Lung (tissue), 17 donors: ENCODE measurements at places on chromosomes 2 and 18.

GRCh38 chr18:48393776-48394175 lies 15.4 kb downstream of the ZBTB7C start:
- no peak for DNase-seq

- no peak for DNase-seq
These were observed 5.5 kb downstream of the UBE2E3 start for GRCh38 chr2:180985771-180986395.

GRCh38 chr18:45363196-45363595 lies 252.1 kb upstream of the SLC14A2 start:
- no peak for DNase-seq

DNA sequence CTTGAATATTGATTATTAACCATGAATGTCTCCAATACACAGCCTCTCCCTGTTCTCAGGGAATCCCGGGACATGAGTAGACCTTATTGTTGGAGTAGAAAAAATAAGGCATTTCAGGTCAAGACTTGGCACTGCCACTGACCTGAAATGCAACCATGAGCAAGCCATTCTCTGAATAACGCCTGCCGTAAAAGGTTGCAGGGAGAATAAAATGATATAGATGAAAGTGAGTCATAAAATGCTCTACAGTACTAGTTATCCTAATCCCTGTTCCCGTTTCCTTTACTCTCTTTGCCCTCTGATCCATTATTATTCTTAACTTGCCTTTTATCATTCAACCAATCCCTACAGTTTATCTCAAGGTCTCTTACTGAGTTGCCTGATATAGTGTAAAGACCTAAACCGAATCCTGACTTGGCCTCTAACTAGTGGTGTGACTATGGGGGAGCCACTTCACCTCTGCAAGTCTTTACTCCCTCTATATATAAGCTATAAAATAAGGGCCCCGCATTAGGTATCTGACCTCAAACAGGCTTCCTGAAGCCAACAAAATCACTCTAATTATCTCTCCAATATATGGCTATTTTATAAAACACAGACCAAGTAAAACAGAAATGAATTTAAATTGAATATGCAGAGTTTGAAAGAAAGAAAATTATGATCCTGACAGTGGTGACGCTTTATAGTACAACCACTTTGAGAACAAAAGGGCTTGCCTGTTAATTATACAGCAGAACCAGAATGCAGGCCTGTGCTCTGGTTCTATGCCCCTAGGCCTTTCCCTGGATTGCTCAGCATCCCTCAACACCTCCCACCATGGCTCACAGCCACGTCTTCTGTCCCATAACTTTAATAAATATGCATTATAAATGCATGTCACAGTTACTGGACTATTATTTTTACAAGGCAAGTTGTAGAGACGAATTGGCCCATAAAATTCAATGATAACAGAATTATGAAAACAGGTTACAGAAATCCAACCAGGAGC lies 183.1 kb downstream of the STK39 start:
- DNase-seq, result no peak

- DNase-seq, result no peak
These were observed 25.4 kb downstream of the NPAS2 start for GRCh38 chr2:100845141-100845991.

DNA sequence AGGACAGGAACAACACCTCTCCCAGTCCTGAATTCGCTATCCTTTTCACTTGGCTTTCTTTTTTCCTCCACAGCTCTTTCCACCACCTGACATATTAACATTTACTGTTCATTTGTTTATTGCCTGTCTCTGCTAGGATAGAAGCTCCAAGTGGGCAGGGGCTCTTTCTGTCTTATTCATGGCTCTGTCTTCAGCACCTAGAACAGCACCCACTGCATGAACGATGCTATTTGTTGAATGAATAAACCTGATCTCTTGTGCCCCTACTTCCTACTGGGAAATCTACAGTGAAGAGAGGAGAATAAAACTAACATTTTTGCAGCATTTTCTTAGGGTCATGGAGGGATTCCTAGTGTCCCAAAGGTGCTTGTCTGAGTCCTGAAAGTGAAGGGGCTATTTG lies 24.4 kb upstream of the GAREM2 start:
- no peak for DNase-seq

DNA sequence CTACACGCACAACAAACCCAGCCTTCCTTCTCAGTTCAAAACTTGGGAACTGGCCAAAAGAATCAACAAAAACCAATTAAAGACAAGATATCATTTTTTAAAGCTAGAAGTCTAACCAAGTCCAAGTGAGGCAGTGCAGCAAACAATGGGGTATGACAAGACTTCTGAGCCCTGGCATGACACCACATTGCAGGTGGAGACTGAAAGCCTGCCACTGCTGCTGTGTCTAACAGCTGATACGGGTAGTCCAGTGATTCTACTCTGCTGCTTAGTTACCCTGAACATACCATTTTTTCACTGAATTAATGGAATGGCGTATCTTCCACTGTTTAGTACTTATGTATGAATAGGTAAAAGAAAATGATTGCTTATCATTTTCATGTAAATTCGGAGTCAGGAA lies 47.4 kb upstream of the KIDINS220 start:
- no peak for DNase-seq

GRCh38 chr2:240717181-240717641 lies 25.5 kb downstream of the AQP12A start:
- no peak for DNase-seq

DNA sequence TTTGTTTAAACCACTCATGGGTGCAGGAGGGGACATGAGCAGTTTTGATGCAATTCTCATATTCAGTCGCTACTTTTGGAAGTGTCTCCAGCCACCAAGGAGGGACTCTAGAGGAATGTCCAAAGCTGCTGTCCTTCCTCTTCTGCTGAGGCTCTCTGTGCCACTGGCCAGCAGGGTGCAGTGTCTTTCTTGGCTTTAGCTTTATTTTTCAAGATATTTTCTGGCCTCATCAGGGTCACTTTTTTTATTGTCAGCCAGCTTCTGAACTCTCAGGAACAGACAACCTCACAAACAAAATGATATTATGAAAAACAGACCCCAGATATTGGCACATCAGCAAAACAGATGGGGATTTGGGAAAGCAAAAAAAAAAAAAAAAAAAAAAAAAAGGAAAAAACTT lies 289.3 kb upstream of the ZSWIM2 start:
- DNase-seq, result peak; percentile 70

GRCh38 chr2:217919204-217919603 lies 83.6 kb downstream of the TNS1 start:
- DNase-seq, result no peak

DNA sequence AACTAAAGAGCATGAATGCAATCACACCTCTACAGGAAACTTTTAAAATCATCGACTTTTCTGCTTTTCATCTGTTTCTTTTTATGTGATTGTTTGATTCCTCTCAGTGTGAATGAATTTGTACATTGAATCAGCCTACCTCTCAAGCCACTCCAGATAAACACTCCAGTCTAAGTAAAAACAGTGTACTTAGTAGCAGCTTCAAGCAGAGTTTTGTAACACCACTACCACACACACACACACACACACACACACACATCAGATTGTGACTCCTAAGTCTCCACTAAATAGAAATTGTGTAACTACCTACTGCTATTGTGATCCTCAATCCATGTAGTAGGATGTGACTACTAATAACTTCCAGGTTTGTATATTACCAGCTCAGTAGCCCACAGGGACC lies 65.3 kb upstream of the EPB41L5 start:
- DNase-seq, result no peak

DNA sequence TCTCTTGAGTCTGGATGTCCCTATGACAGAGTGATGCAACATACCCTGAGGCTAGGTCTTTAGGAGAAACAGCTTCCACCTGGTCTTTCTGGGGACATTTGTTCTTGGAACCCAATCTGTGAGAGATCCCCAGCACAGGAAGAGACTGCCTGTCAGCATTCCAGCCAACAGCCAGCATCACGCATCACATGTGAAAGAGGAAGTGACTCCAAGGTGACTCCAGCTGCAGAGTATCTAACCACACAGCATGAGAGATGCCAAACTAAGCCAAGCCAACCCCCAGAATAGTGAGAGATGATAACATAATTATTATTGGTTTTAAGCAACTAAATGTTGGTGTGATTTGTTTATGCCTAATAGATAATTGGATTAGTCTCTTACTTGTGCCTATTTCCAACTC lies 35.7 kb downstream of the C18orf63 start:
- peak; percentile 83 for DNase-seq

DNA sequence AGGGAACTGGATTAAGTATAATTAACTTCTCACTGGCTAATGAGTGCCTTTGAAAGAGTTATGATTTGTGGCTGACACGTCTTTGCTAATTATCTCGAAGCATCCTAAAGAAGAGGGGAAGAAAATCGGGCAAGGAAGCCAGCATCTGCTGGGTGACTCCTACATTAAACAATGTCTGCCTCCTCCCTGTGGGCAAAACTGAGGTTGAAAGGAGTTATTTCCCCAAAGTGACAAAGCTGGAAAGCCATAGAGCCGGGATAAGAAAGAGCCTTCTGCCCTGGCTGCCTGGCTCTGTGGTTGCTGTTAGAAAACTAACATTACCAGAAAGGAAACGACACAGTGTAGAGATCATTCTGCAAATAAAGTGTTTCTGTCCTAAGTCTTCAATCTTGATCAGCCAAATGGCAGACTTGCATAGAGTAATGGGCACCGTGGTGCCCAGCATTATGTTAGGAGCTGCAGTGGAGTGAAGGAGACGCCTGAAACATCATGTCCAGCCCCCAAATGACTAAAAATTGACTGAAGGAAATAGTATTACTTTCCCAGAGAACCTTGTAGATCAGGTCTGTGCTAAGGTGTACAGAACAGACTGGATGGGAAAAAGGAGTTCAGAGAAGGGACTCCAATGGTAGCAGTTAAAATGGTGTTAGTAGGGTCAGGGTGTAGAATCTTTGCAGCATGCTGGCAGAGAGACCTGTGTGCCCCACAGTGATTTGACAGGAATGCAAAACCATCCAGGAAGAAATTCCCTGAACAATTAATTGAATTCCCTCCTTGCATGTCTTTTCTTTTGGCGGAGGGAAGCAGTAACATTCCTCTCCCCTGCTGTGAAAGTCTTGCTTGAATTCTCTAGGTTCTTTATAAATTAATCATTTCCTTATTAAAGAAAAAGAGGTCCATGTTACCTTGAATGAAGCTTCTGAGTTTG lies 44.4 kb downstream of the ALPK2 start:
- no peak for DNase-seq

GRCh38 chr2:232900811-232901735 lies 31.0 kb downstream of the SNORC start:
- no peak for DNase-seq

DNA sequence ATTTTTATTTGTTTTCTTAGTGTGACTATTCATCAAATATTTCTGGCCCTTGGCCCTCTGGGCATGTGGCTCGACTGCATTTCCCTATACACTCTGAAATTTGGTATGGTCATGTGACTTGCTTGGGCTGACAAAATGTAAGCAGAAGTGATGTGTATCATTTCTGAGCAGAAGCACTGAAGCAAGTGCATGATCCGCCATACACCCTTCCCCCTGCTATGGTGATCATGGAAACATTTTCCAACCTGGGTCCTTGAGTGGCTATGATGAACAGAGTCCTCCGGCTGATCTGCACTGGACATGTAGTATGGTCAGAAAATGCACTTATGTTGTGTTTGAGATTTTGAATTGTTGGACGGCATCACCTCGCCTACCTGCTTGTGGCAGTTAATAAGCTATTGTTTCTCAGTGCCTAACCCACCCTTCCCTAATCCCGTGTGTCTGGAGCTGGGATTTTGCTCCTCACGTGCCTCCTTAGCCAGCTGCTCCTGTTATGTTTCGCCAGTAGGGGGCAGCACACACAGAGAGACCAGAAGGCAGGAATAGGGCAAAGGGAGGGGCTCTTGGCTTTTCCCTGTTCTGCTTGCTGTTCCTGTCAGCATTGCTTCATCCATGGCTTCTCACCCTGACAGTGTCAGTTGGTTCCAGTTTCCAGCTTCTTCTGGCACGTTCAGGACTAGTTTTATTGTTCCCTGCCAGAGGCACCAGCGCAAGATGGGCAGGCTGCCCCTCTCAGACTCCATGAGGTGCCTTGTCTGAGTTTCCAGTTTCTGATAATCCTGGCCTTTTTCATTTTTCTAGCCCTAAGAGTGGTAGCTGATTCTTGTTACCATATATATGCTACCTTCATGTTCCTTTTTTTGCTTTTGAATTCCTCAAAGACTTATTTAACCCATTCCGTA lies 207.4 kb downstream of the ARL6IP6 start:
- peak; percentile 39 for DNase-seq
